MG63 (cell line): ENCODE measurements at places on chromosomes 3 and 15.

DNA sequence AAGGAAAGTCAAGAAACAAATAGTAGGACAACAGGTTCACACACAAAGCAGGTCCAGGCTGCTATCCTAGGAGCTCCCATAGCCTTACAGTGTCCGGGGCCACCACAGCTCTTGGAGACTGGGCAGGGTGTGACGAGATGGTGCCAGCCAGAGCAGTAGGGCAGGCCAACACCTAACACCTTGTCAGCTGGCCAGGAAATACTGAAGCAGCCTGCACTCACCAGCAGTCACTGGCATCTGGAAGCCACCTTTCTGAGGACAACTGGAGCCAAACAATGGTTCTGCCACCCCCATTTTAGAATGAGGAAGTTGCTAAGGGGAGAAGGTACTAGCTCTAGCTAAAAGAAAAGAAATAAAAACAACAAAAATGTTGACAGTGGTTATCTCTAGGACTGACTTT lies 47.2 kb downstream of the CCDC12 start:
- DNase-seq, result no peak

DNA sequence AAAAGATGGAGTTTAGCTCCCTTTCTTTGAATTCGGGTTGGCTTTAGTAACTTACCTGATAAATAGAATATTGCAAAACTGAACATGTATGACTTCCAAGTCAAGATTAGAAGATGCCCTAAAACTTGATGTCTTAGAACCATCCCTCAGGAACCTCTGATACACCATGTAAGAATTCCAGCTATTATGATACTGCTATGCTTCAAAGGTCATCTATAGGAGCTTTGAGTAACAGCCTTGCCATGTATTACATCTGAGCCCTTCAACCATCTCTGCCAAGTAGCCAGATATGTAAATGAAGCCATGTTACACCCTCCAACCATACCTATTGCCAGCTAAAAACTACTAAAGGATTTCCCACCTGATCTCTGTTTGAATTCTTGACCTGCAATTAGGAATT lies 854.2 kb downstream of the SI start:
- no peak for DNase-seq

- DNase-seq, result no peak
These were observed 57.7 kb downstream of the PIK3R4 start for GRCh38 chr3:130688697-130689470.

DNA sequence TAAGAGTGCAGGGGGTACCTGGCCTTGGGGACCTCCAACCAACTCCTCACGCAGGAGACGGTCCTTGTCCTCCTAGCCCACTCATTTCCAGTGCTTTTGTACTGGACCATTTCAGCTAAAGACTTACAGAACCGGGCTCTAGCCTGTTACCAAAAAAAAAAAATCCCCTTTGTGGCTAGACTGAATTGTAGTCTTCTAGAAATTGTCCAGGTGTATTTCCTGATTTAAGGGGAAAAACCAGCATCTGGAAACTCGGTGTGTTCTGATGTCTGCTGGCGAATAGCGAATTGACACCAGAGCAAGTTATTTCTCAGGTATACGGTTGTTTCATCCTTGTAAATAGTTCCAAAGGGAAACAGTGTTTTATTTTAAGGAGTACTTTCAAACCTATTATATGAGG lies 21.1 kb upstream of the MINDY4B start:
- no peak for DNase-seq

DNA sequence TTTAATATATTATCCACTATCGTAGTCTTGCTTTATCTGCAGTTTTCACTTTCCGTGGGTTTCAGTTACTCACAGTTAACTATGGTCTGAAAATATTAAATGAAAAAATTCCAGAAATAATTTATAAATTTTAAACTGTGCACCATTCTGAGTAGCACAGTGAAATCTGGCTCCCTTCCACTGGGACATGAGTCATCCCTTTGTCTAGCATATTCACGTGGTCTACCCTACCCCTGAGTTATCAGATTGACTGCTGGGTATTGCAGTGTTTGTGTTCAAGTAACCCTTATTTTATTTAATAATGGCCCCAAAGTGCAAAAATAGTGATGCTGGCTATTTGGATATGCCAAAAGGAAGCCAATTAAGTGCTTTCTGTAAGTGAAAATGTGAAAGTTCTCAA lies 539.5 kb upstream of the AGTR1 start:
- peak; percentile 76 for DNase-seq

GRCh38 chr3:8529738-8530525 lies 28.3 kb downstream of the LMCD1 start:
- DNase-seq, result peak; percentile 49

DNA sequence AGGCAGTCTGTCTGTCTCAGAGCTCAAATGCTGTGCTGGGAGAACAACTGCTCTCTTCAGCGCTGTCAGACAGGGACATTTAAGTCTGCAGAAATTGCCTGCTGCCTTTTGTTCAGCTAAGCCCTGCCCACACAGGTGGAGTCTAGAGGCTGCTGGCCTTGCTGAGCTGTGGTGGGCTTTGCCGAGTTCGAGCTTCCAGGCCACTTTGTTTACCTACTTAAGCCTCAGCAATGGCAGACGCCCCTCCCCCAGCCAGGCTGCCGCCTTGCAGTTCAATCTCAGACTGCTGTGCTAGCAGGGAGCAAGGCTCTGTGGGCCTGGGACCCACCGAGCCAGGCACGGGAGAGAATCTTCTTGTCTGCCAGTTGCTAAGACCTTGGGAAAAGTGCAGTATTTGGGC lies 25.0 kb upstream of the RPP14 start:
- DNase-seq, result no peak

- DNase-seq, result peak; percentile 43
These were observed 8.3 kb upstream of the EPHA3 start for GRCh38 chr3:89098964-89099585.

DNA sequence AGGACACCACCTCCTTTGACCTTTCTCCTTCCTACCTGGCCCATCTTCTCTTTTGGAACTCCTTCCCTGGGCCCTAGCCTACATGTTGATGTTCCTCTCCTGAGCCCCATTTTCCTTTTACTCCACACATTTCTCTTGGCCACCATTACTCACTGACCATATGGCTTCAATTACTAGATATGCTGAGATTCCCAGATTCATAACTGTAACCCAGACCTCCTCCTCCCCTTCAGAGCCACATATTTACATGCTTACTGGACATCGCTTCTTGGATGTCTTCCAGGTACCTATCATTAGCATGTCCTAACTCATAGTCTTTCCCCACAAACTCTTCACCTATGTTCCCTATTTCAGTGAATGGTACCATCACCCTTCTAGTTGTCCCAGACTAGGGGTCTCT lies 24.4 kb upstream of the TRIM59 start:
- DNase-seq, result no peak

DNA sequence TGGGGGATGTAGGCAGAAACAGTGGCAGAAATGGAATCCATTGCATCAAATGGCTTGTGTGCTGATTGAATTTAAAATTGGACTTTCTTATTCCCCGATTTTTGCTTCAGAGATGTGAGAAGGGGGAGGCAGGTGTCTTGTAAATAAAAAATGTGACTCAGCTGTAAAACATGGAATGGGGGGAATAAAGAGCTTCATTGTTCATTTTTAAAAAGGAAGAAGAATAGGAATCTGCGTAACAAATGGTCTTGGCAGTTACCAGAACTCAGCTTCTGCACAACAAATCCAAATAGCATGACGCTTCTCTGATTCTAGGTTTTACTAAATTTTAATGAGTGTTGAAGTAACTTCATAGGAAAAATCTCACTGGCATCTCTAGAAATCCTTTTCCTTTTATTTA lies 323.9 kb upstream of the GBE1 start:
- no peak for DNase-seq

GRCh38 chr15:81481346-81481745 lies 107.3 kb upstream of the TMC3 start:
- no peak for DNase-seq

GRCh38 chr15:100297812-100298211 lies 44.0 kb downstream of the ADAMTS17 start:
- no peak for DNase-seq

DNA sequence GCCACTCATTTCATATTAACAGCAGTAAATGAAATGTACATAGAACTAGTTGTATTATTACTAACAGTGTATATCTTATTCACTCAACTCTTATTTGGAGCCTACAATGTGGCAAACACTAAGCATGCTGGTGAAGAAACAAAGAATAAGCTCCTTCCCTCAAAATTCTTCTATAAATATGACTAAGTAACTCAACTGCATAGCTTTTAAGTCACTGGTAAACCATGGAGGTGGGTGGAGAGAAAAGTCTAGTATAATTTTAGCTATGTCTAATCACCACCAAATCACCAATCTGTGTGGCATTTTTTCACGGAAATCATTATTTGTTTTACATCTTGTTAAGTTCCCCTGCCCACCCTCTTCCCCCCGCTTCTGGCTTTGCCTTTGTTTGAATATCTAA lies 17.5 kb downstream of the COPS2 start:
- DNase-seq, result no peak

GRCh38 chr3:134481166-134481565 lies 4.6 kb downstream of the ANAPC13 start:
- DNase-seq, result no peak
